ENCODE measurements at places on chromosomes 5 and 9.

- no peak for DNase-seq
These were observed 10.6 kb upstream of the FAM163B start for GRCh38 chr9:133619791-133620190.

DNA sequence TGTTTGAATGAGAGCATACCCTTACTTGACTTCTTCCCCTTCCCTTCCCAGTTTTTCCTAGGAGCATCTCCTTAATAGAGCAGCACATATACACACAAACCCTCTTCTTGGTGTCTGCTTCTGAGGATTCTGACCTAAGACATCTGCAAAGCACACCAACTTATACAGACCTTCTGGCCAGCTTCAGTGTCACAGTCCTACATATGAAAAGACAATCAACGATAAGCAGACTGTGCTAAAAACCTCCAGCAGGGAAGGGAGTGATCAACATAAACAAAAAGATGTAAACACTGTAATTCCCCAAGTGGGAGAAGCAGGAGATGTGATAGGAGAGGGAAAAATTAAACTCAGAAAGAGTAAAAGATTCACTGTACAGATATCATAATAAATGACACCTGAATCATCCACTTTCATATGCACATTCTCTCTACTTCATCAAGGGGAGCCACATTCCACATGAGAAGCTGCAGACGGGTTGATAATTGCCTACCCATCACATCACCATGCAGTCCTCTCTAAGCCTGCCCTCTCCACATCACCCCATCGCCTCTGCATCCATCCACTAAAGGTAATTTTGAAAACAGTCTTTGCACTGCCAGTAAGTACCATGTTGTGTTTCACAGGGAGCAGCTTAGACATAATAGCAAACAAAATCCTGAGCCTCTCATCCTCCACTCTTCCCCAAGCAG is 13.0 kb downstream of the APBA1 start:
- no peak for DNase-seq

DNA sequence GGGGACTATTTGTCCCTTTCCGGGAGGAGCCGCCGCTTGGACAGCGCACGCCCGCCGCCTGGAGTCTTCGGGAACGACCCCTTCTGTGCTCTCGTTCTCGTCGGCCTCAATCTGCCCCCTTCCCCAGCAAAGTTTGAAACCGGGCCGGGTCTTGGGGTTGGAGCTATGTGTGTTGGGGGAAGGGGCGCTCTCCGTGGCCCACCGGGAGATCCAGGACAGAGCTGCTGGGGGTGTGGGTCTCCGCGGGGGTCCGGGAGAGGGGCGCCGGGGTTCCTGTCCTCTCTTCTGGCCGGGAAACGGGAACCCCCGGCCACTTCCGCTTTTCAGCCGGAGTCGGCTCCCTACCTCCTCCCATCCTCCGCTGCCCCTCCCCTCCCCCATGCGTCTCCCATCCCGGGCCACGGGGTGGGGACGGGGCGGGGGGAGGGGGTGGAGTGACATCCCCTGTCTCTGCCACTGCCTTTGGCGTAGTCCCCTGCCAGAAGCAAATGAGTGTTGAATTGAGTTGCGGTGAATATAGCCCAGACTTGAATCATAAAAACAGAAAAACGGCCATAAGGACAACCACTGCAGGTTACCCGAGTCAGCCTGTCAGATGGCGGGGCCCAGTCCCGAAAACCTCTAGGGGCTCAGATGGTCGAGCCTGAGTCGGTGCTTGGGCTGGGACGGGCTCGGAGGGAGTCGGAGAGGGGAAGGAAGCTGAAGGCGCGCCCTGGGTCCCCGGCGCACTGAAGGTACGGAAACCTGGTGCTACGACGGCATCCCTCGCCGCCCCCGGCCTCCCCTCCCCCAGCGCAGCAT is 1.1 kb downstream of the CPLX2 start:
- no peak for DNase-seq

- no peak for DNase-seq
These were observed 19.4 kb downstream of the TMEM174 start for GRCh38 chr5:73192370-73192769.

GRCh38 chr5:159518371-159518770 is 188.1 kb upstream of the IL12B start:
- DNase-seq: no peak

- no peak for DNase-seq
These were observed 140.3 kb downstream of the LPAR1 start for GRCh38 chr9:110897943-110898342.

DNA sequence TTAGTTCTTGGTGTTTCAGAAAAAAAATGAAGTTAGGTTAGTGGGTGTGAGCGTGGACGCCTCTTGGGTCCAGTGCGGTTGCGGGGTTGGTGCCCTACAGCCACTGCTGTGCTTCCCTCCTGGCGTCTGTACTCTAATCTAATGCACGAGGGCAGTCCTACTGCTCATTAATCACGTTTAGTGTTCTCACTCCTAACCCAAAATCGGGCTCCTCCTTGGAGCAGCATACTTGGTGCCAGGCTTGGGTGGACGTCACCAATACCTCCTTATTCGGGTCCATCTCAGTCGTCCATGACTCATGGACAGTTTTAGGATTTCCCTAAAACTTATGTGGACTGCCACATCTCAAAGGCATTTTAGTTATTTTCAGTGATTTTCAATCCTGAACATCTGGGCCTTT is 41.6 kb downstream of the TRIO start:
- DNase-seq: no peak
